NCI-H345 (cell line): ENCODE measurements at places on chromosomes 4 and X.
A peak's percentile ranks its signal among the peaks of the same experiment; 100 is the strongest.

- DNase-seq, result no peak
Observed at GRCh38 chr4:6022607-6023288, 4.5 kb upstream of the C4orf50 start.

GRCh38 chr4:82584931-82585330, 23.1 kb upstream of the TMEM150C start:
- DNase-seq, result no peak

DNA sequence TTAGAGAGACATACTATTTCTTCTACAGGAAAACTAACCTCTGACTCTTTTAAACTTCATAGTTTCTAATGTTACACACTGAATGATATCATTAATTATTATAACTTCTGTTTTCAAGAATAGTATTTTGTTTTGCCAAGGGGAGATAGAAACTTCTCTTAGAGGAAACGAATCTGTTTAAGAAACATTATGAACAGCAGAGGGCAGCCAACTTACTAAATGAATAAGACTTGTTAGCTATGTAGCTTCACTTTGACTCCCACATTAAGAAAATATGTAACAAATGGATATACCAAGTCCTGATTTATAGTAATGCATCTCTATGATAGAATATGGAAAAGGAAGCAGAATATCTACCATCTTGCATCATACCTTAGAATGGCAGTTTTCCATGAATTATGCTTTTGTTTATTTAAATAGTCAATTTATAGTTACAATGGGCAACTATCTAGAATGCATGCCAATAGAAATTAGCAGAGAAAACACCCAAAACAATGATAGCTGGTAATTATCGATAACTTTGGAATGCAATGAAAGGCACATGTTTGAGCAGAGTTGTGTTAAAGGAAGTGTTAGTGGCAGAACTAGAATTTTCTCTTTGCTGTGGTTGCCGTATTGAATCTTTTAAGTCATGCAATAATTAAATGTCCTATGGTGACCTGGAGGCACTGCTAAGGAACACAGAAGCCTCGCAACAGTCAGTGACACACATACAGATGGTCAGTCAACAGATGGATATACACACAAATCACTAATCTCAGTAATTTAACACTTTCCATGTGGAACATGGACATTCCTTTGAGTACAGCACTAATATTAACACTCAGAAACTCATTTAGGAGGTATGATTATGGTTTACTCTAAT, 105.7 kb upstream of the PDLIM3 start:
- peak; percentile 61 for DNase-seq

GRCh38 chr4:138576684-138577083, 334.5 kb upstream of the SLC7A11 start:
- no peak for DNase-seq

DNA sequence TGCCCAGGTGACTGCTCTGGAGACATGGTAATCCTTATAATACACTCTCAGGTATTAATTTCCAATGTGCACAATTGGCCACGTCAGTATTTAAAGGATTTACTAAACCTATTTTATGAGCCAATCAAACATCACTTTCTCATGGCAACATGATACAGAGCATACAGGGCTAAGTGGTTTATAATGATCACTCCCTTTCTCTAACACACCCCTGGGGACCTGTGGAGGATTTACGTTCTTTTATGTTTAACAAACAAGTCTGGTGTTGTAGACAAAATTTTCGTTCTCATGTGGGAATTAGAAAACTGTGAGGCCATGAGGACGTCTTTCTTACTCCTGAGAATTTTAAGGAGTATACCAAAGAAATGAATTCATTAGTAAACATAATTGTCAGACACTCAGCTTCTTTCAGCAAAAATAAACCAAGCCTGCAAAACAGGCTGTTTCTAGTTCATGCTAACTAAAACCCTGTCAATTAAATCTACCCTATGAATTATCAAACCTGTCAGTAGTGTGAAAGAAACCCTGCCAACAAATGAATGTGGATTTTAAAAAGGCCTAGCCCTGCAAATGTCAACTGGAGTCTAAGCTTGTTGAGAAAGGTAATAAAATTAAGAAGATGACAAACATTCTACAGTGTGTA, 155.8 kb downstream of the PDGFC start:
- DNase-seq, result peak; percentile 83

GRCh38 chrX:124127496-124127895, 166.0 kb downstream of the STAG2 start:
- no peak for DNase-seq

DNA sequence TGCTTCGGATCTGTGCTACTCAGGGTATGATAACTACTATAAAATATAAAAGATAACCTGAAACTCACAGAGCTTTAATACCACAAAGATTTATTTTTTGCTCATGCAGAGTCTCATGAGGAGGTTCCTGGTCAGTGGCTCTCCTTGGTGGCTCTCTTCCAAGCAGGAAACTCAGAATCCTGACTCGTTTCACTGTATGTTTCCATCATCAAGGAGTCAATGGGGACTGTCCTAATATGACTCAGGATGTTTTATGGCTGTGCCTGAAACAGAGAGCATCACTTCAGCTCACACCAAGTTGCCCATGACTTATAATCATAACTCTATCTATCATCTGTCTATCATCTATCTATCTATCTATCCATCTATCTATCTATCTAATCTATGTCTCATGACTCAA, 620.8 kb upstream of the NR3C2 start:
- no peak for DNase-seq

DNA sequence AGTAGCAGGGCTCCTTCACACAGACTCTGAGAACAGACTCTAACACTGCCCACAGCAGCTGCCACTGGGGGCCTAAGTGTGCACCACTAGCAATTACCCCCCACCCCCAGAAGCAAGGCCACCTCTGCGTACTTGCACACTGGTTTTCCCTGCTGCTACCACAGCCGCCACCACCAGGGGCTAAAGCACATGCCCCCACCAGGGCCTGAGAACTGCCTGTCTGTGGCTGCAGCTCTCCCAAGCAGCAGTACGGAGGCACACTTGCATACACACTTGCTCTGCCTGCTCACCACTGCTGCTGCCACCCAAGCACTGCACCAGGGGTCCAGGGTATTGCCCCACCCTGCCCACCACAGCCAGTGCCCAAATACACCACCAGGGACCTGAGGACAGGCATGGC, 59.6 kb downstream of the SCML2 start:
- DNase-seq, result no peak

DNA sequence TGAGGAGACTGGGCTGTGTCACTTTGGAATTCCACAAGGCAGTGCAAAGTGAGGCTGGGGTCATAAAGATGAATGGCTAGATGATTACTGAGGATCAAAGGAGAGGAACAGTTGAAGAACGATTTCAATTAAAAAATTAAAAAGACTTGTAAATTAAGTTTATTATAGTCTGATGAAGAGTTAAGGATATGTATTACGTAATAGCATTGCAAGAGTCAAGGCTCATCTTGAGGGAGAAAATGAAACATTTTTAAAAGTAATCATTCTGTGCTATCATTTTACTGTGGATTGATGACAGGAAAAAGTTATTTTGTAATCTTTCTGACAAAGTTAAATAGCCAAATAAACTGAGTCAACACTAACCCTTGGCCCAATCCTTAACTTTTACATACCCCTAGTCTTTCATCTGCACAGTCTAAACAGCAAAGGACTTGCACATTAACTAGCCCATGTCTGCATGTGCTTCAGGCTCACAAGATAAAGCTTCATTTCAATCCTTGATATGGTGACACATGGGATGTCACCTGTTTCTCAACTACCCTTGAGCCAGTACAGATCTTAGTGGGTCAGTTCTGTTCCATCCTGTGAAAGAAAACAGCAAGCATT, 465.5 kb upstream of the CTSO start:
- no peak for DNase-seq

GRCh38 chrX:134000260-134001245, 15.2 kb upstream of the GPC3 start:
- no peak for DNase-seq

DNA sequence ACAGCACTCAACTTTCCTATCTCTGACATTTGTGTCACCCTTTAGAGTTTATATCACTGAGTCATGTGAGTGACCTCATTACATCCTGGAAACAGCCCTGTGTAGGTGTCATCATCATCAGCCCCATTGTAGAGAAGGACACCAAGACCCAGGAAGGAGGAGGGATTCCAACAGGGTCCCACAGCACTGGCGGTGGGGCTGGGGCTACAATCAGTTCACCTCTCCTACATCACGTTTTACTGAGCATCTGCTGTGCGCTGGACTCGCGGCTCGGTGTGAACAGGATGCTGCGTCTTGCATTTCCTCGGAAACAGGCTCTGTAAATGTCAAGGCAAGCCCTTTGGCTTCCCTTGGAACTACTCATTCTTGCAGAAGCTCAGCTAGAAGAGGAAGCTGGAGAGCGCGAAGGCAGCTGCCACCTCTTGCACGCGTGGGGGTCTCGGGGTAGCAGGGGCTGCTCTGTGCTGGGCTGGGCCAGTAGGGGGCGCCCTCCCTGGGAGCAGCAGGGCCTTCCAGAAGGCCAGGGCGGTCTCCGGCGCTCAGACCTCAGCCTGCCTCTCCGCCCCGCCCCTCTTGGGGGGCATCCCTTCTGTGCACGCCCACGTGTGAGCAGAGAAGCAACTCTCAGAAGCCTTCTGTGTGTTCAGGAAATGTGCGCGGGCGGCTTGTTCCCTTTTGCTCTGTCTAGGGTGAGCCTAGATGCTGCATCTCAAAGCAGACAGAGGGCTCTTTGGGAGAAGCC, 29.0 kb downstream of the REELD1 start:
- DNase-seq, result no peak

DNA sequence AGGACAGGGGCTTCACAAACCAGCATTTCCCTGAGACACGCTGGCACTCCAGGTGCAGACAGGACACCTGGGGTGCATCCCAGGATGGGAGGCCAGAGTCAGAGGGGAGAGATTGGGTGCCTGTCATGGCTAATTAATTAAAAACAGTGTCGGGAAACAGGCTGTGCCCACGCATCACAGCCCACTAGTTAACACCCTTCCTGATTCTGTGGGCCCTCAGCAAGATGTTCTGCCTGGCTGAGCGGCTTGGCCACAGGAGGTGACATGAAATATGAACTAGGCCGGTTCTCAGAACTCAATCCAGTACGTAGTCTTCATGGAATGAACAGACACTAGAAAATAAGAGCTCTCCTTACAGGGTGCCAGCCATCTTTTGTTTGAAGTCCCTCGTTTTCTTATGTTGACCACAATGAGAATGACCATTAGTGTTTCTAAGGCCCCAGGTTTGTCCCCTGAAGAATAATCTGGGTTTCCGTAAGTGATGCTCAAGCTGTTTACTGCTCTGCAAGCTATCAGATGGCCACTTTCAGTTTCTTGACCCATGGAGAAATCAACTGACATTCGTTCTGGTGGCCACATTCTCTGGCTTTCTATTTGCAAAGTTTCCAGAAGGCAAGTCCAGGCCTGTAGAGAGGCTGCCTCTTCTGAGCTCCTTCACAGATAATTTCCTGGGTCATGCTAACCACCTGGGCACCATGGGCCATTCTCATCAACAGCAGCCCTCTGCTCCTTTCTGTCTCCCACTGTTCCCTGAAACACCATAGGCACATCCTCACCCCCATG, 72.3 kb downstream of the SLC34A2 start:
- DNase-seq, result peak; percentile 31

DNA sequence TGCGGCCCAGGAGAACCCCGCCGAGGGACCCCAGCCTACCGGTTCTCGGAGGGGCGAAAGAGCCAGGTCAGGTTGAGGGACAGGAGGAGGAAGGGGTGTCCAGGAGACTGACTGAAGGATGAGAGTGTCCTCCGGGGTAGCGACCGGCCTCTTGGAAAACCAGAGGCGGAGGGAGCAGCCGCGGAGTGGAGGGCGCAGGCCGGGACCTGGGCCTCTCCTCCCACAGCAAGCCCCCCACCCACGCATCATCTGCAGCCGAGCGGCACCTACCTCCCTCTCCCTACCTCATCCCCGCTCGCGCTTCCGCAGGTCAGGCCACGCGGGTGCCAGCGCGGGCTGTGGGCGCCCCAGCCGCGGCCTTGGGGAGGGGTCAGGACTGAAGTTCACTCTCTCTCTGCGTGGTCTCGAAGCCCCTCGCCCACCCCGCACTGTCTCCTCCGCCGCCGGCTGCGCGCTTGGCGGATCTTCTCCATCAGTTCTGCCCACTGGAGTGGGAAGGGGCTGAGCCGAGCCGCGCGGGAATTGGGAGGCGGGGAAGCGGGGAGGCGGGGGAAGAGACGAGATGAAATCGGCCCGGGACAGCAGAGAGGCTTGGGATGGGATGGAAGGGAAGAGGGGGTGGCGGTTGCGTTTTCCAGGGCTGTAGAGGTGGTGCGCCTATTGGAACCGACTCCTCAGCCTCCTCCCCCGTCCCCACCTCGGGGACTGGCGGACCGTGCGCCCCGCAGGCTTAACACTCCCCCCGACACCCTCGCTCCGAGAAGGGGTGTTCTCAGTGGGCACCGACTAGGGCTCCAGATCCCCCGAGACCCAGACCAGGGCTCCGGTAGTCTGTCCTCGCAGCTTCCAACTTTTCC, 1.8 kb downstream of the NLGN4X start:
- DNase-seq, result peak; percentile 15

GRCh38 chrX:103153661-103154060, 60.7 kb upstream of the NXF3 start:
- DNase-seq, result no peak

GRCh38 chr4:55183926-55184599, 58.7 kb upstream of the KDR start:
- DNase-seq, result no peak

- DNase-seq, result no peak
Observed at GRCh38 chr4:153645183-153645582, 38.9 kb upstream of the TLR2 start.

- DNase-seq, result no peak
Observed at GRCh38 chr4:111941957-111942356, 203.3 kb upstream of the FAM241A start.
